ENCODE measurements at places on chromosomes 2 and 18.

GRCh38 chr18:25737710-25738311 is 352.6 kb downstream of the SS18 start:
- peak; percentile 14 for DNase-seq

DNA sequence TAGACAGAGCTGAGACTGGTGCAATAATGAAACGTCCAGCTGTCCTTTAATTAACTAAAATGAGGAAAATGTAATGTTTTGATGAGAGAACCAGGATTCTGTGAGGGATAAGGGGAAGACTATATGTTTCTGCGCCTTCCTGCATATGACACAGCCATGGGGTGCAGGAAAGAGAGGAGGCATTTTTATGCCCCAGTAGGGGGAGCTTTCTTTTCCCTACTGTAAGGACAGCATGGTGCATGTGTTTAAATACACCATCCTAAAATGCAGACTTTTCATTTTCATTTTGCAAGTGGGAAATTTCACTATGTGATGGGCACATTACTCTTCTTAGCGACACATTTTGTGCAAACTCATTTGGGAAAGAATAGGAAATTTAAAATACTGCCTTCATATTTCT is 446.1 kb downstream of the ARHGAP15 start:
- no peak for DNase-seq

- no peak for DNase-seq
These were observed 131.4 kb downstream of the TRABD2A start for GRCh38 chr2:84749442-84749841.

DNA sequence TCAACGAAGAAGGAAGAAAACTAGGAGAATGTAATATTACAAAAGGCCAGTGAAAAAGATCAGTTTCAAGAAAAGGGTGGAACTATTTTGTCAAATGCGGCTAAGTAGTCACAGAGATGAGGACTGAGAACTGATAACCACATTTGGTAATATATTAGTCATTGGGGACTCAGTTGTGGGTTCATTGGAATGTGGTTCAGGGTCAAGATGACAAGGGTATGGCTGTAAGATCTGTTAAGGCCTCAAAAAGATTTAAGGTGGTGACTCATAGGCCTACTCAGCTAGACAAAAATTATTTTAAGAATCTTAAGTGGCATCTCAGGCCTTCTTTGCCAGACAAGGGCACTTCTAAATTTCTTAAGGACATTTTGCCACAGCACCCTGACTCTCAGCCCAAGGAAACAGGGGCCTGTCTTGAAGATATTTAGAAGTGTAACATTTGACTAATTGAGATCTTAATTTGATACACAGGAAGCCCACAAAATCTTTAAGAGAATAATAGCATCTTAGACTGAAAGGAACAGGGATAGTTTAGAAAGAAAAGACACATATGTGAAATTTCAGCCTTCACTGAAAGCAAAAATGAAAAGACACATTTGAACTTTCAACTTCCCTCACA is 81.3 kb downstream of the STRADB start:
- no peak for DNase-seq
